ENCODE measurements at places on chromosomes 13 and 19.

DNA sequence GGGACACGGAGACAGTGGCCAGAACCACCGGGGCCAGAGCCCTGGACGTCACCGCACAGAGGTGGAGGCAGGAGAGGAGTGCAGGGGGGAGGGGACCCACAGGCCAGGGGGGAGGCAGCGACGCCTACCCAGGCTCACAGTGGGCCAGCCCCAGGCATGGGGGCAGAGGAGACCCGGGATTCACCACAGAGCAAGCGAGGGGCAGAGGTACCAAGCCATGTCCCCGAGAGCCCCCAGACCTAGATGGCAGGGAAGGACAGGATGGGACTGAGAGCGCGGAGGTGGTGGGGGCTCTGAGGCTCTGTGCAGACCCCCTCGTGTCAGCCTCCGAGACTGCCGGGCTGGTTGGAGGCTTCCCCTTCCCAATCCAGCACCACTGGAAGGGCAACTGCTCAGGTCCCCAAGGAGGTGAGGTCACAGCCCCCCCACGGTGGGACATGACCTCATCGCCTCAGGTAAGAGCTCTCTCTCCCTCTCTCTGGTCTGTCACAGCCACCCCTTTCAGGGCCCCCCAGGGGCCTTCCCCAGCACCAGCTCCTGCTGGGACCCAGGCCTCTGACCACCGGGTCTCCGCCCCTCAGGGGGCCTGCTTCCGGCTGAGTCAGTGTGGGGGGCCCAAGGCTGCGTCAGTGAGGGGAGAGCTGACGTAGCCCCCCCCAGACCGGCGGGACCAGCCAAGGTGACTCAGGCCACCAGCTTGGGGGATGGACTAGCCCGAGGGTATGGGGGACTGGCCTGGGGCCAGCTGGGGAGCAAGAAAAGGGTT lies 2.2 kb upstream of the IL11 start:
- DNase-seq, result no peak

GRCh38 chr19:34104096-34104495 lies 68.2 kb upstream of the LSM14A start:
- DNase-seq, result peak; percentile 80

- DNase-seq, result no peak
These were observed 10.6 kb upstream of the TLE2 start for GRCh38 chr19:3039641-3040077.

DNA sequence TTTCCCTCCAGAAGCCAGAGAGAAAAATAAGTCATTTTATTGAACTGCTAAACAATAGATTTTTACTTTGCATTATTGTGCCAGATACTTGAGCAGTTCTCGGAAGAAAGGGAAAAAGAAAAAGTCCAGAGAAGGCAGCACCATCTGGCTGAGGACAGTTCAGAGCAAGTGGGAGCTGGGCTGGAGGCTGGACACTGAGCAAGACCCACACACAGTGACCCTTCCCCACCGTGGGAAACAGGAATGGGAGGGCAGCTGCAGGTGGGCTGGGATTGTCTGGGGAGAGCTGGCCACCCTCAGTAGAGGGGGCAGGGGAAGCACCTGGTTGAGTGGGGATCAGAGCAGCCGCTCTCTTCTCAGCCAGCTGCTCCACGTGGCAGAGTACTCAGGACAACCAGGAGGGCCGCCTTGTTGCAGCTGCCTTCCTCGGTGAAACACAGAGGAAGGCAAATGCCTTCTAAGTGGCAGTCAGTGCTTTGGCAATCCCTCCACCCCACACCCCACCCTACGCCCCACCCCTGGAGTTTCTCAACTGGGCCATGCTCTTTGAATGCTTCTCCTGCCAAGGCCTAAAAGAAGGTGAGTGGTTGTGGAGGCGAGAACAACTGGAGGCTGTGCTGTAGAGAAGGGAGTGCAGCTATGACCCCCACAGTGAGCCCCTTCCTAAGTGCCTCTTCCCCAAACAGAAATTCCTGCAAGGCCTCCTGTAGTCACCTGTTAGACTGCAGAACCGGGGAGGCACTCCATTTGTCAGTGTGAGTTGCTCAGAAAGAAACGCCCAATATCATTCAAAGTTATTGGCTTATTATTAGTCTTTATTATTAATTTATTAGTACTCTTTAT lies 179.3 kb downstream of the ZIC5 start:
- no peak for DNase-seq

GRCh38 chr13:80408270-80408669 lies 67.3 kb upstream of the SPRY2 start:
- DNase-seq, result no peak

GRCh38 chr19:40974633-40975037 lies 16.4 kb upstream of the CYP2B6 start:
- peak; percentile 88 for DNase-seq

GRCh38 chr13:21703846-21704245 lies 33.0 kb downstream of the FGF9 start:
- DNase-seq, result no peak

DNA sequence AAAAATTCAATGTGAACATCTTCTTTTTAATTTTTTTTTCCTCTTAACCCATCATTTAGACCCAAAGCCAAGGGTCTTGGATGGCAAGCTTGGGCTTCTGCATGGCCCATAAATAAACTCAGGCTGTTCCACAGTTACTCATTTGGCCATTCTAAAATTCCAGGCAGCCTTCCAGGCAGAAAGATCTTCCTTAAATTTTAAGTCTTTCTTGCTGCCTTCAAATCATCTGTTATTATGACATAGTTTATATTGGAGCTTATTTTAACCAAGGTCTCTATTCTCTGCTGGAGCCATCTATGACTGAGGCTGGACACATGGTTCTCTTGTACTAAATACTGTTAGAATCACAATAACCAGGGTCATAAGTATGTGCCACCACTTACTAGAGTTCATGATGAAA lies 317.3 kb upstream of the MAB21L1 start:
- no peak for DNase-seq

GRCh38 chr13:28822151-28822550 lies 2.0 kb downstream of the MTUS2 start:
- DNase-seq, result no peak

DNA sequence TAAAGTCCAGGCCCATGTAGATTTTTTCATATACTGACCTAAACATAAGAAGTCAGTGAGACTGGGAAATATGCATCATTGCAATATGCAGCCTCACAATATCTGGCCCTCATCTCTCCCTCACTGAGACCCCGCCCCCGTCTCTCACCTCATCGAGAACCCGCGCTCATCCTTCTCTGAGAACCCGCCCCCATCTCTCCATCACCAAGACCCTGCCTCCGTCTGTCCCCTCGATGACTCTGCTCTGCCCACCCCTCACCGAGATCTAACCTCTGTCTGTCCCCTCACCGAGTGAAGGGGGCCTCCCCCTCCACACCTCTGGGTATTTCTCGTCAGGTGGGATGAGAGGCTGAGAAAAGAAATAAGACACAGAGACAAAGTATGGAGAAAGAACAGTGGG lies 20.5 kb upstream of the ZNF846 start:
- no peak for DNase-seq

DNA sequence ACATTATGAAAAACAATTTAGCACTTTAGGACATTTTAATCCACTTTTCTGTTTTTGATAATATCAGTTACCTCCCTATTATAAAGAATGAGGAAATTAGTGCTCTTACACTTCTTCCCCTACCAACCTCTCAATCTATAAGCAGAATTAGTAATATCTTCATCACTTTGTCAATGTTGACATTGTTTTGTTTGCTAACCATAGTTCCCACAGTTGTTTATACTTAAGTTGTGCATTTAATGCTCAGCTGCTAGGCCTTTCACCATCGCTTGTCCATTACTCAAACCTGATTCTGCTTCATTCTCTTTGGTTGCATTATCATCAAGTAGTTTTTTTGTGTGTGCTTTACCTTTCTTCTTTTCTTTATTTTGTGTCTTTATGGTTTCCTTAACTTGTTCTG lies 132.1 kb downstream of the CDK8 start:
- DNase-seq, result no peak

DNA sequence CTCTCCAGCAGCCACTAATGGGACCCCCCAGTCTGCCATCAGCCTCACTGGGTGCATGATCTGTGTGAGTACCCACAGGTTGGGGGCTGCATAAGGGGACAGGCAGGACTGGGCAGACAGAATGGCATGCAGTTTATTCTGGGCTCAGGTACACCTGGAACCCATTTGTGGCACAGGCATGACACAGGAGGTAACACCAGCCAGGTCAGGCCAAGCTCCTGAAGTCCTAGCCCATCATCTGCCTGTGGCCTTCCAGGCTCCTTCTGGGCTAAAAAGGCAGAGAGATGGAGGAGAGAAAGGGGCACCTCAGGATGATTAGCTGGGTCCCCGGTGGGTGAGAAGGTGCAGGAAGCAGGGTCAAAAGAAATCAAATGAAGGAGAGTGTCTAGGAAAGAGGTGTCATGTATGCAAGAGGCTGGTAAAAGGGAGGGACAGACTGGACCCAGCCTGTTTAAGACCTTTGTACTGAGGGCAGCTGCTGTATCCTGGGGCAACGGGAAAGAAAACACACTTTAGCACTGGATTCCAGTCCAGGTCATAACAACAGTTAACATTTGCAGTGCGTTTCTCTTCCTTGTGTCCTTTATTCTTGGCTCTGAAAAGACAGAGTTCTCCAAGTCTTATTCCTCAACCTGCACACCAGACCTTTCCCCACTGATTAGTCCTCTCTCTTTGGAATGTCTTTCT lies 20.2 kb upstream of the DGKH start:
- no peak for DNase-seq

DNA sequence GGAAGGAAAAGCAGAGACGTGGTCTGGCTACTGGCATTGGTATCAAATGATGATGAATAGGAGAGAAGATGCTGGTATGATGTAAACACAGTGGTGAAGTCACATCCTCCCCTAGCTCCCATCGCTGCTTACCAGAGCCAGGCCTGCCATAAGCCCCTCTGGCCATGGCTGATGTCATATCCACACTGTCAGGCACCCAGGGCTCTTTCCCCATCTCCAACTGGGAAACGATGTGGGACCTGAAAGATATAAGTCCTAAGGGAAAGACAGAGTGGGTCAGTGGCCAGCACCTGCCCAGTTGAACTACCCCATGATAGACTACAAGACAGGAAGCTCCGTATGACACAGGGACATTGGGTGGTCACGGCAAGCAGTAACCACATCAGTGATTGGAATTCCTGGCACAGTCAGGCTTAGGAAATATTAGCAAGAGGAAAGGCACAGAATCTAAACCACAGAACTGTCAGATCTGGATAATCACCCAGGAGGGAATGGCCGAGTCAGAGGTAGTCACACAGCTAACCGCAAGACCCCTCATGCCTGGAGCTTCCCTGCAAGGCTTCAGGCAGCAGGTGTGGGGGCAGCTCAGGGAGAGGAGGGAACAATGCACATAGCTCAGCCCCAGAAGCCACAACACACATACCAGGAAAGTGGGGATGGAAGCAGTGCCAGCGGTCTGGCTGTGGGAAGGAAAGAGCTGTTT lies 3.8 kb downstream of the ZNF792 start:
- DNase-seq, result no peak

GRCh38 chr19:17539238-17540117 lies 16.0 kb upstream of the COLGALT1 start:
- peak; percentile 95 for DNase-seq

DNA sequence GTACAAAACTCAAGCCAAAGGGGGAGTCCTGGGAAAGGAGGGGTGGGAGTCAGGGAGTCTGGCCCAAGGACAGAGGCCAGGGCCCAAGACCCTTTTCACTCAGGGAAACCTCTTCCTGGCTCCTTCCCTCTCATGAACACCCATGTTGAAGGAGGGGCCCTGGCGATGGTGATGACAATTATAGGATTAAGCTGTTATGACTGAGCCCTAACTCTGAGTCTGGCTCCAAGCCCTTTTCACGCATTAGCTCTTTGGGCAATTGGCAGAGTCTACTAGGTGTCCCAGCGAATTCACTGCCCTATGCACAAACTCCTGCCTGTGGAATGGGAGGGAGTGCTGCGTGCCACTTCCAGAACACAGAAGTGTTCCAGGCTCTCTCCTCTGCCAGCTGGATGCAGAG lies 20.7 kb downstream of the ZNF575 start:
- no peak for DNase-seq

DNA sequence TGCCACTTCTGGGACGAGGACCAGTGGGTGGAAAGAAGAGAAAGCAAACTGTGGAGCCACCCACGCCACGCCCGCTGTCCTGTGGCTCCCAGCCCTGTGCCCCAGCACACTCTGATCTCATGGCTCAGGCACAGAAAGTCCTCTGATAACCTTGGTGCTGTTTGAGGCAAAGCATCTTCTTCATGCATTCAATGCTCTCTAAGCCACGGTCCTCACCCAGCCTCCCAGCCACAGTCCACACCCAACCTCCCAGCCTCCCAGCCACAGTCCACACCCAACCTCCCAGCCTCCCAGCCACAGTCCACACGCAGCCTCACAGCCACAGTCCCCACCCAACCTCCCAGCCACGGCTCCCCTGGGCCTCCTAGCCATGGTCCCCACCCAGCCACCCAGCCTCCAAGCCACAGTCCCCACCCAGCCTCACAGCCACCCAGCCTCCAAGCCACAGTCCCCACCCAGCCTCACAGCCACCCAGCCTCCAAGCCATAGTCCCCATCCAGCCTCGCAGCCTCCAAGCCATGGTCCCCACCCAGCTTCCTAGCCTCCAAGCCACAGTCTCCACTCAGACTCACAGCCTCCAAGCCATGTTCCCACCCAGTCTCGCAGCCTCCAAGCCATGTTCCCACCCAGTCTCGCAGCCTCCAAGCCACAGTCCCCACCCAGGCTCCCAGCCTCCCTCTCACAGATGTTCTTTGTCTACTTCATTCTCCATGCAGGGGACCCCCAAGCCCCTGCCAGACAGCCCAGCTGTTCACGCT lies 74.9 kb downstream of the SOX1 start:
- no peak for DNase-seq

- DNase-seq, result no peak
These were observed 8.3 kb upstream of the TUBGCP3 start for GRCh38 chr13:112596235-112596634.

- no peak for DNase-seq
These were observed 114.5 kb downstream of the SLC7A1 start for GRCh38 chr13:29480893-29481525.

GRCh38 chr13:33015241-33015668 lies 968 bp upstream of the KL start:
- DNase-seq, result no peak

- DNase-seq, result no peak
These were observed 5.9 kb downstream of the WIZ start for GRCh38 chr19:15443838-15444237.

DNA sequence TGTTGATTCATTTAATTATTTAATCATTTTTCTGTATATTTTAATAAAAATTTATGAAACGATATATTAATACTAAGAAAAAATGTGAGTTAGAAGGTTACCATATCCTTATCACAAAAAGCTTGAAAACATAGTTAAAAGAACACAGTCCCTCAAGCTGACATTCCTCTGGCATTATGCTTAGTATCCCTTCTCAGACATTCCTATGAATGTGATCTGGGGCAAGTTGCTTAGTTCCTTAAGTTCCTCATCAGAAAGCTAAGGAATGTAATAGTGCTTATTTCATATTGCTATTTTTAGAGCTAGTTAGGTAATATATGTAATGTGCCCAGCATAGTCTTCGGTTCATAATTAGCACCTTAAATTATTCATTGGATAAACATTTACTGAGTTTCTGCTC lies 122.8 kb downstream of the MTUS2 start:
- DNase-seq, result no peak

DNA sequence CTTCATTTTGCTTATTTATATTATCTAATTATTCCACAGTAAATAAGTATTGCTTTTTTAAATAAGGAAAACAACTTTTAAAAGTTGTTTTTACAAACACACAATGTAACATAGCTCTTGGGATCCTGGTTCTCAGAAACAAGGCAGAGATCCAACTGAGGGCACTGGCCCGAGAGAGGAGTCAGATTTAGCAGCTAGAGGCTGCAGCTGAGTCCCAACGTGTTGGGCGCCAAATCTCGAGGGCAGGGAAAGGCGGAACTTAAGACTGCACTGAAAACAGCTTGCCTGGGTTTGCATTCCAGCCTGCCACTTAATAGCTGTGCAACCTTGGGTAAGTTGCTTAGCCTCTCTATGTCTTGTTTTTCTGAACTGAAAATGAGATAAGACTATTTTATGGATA lies 16.4 kb upstream of the WASF3 start:
- no peak for DNase-seq

Measured in suppressor macrophage (primary cell).